ENCODE measurements at places on chromosomes 2 and 18.
A peak's percentile ranks its signal among the peaks of the same experiment; 100 is the strongest.

DNA sequence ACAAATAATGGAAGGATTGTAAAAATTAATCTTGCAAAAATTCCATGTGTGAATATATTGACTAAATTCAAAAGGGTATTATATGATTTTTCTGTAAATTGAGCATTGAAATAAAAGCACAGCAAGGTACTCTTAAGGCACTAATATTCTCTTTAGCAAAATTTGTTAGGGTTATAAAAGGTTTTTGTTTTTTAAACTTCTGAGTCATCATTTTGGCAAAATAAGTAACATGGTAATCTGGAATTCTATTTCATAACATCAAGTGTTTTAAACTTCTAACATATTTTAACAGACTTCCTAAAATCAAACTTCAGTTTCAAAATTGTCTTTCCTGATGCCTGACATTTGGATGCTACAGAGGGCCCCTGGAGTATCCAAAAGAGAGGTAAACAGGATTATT lies 12.5 kb upstream of the INPP4A start:
- no peak for DNase-seq

DNA sequence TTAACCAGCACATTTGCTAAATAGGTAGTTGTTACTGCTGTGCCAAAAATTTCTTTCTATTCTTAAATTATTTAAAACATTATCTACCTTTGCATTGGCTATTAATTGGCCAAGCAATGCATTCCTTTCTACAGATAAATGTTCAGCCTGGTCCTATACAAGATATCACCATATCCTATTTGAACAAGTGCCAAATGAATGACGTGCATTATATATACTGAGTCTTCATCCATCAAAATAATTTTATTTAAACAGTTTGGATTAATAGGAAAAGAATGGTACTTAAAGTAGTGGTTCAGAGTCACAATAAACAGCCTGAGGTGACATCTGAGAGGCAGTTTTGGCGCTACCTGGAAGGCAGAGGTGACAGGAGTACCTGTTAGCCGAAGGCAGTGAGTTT lies 230.1 kb upstream of the EPAS1 start:
- DNase-seq: no peak

- no peak for DNase-seq
Measured at GRCh38 chr18:39480494-39481195, 1915.0 kb upstream of the CELF4 start.

DNA sequence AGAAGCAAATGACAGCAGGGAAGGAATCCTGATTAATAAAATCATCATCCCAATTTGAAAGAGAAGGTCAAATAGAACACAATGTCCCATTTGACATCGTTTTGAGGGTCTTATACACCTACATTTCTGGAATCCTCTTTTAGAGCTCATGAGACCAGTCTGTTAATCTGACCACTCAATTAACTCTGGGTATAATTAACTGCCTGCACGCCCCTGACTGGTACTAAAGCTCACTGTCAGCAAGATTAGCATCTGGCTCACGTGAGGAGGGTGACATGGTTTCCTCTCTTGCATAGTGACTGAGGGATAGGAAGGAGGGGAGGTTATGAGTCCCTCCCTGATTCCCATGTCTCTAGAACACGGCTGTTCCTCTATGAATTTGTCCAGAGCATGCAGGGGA lies 124.3 kb downstream of the ICOS start:
- DNase-seq: no peak

DNA sequence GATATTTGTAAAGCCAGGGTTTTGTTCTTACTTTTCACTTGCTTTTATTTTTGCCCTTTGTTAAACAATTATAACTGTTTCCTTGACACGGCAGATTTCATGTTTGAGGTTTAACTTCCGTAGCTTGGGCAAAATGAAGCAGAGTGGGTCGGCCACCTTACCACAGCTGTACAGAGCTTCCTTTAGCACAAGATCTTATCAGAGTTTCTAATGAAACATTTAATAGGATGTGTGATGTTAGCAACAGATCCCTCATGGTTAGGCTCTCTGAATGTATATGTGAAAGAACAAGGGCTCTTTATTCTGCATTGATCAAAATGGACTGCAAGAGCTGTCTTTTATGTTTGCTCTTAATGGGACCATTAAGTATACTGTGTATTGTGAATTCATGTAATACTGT lies 22.3 kb downstream of the RNF125 start:
- no peak for DNase-seq

- no peak for DNase-seq
Measured at GRCh38 chr2:96103187-96103601, 13.2 kb downstream of the ADRA2B start.

DNA sequence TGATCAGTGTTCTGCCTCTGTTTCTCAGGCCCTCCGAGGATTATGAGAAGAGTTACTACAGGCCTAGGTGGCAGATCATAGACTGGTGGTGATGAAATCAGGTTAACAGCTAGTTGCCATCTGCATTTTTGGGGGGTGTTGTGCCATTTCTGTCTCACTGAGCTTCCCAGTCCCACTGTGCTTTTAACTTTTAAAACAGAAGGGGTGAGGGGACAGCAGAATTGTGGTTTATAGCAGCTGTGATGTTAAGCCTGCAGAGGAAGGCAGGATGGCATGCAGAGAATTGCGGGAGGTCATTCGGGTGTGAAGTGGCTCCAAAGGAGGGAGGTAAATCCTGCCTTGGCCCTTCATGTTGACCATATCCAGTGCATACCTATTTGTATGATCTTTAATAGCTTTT lies 5.0 kb downstream of the CAB39 start:
- DNase-seq: no peak

- DNase-seq: no peak
Measured at GRCh38 chr2:223989206-223989855, 32.1 kb downstream of the MRPL44 start.

DNA sequence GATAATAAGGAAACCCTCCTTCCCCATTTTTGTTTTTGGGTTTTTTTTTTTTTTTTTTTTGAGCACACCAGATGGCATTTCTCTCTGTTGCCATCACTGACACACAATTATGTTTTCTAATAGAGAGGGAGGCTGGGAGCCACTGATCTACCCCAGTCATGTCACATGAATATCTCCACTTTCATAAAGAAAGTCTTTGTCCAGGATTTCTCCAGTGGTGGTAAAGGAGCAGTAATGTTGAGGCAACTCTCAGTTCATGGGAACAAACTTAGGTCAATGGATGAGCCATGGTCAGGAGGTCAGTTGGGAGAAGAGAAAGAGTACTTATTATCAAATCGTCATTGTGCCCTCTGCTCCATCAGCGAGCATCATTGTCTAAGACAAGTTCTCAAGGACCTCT lies 603.7 kb downstream of the ARHGAP15 start:
- peak; percentile 51 for DNase-seq

DNA sequence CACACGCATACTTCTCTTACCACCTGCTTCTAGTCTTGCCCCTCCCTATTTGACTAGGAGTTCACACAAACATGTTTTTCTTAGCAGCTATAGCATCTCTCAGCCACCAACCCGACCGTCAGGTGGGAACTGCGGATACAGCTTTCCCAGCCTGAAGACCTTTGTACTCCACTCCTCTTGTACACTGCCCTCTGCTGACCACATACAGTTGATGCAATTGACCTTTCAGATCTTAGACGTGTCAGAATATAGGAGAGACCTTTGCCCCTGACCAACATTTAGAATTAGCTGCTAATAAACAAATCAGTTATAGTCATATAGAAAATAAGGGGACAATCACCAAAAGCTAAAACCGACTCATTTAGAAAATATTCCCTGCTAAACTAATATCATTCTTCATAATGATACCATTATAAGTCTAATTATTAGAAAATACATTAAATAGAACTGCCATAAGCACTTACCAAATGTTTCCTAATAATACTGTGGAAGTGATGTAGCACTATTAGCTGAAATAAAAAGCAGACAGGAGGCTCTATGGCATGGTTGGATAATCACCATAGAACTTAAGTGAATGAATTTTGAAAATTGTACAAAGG lies 208.4 kb downstream of the RAD51AP2 start:
- peak; percentile 73 for DNase-seq

- DNase-seq: no peak
Measured at GRCh38 chr18:74579496-74580065, 18.1 kb upstream of the ZNF407 start.

DNA sequence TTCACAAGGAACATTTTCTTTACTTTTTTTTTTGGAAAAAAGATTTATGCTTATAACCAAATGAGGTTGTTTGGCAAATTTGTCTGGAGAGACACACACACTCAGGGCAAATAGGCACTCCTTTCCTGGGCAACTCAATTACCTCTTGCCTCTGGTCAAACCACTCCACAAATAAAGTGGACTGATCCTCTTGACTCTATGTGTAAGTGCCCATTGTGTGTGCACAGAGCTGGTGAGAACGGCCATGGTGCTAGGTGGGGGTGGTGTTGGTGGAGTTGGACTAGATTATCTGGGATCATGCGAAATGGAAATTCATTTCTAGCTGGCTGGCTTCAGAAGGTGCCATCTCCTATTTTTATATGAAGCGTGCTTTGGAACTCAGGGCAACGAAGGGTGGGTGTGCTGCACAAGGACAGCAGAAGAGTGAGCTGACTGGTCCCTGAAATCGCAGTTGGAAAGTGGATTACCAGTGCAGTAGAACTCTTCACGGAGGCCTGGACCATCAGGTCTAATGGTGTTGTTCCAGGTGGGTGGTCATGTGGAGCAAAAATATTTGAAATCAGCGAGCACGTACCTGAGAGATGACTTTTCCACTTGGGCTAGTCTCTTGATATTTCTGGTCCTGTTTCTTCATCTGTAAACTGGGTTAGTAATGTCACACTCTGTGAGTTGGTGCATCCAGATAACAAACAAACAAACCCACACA lies 149.9 kb downstream of the RPIA start:
- no peak for DNase-seq

GRCh38 chr2:74481961-74482800 lies 617 bp downstream of the CCDC142 start:
- DNase-seq: peak; percentile 68

DNA sequence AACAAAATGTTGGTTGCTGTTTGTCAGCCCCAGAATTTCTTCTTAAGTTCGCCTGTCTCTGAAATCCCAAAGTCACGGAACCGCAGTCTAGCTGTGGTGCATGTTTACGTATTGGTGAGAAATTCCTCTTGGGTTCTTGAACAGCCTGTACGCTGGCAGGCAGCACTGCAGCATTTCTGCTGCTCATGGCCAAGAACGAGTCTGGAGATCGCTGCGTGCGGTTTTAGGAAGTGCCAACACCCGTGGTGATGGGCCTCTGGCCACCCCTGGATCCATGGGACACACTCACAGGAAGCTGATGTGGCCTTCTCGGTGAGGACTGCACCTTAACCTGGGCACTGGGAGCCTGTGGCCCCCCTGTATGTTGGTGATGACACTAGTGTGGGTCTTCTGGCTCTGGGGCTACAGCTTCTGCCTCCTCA lies 23.7 kb downstream of the ASB1 start:
- DNase-seq: no peak

DNA sequence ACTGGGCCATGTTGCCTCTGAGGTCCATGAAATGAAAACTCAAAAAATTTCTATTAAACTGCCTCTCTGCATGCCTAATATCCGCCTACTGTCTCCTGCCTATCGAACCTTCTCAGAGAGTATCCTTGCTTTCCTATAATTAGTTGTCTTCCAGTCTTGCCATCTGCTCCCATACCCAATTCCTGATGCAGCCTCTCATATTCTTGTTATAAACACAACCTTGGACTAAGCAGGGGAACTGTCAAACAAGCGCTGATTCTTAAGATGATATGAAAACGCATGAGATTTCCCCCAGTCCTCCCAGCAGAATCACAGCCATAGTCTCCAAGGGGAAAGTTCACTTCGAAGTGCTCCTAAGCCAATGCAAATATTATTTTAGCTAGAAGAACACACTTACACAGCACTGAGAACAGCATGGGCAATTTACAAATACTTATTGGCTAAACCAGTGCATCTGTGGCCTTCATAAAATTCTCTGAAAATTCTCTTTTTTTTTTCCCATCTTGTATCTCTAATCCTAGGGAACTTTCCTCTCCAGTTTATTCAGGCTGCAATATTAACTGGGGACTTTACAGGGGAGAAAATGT lies 471.6 kb downstream of the MBD2 start:
- no peak for DNase-seq

GRCh38 chr2:189614585-189614984 lies 34.0 kb upstream of the SLC40A1 start:
- DNase-seq: no peak

DNA sequence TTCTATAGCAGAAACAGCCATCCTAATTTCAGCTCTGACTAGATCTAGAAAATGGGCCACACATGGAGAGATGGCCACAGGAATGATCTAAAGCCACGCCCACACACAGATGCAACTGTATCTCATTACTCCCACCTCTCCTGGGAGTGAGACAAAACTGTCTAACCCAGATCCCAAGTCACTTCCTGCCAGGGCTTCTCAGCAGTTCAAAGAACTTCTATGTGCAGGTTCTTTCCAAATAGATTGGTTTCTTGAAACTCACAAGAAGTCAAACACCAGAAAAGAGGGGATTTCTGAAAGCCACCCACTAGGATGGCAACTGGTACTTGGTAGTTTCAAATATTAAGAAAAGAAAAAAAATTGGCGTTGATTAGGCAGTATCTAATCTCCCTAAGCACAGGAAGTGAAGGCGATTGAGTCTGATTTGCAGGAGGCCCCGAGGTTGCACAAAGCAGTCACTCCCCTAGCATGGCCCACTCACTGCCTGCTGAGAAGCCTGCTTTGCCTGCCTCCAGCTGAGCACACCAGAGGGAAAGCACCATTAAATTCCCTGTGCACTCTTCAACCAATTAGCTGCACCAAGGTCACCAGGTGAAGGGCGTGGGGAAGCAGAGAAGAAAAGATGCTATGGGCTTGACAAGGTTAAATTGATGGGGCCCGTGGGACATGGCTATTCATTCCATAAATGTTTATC lies 51.1 kb downstream of the PAPOLG start:
- peak; percentile 91 for DNase-seq

DNA sequence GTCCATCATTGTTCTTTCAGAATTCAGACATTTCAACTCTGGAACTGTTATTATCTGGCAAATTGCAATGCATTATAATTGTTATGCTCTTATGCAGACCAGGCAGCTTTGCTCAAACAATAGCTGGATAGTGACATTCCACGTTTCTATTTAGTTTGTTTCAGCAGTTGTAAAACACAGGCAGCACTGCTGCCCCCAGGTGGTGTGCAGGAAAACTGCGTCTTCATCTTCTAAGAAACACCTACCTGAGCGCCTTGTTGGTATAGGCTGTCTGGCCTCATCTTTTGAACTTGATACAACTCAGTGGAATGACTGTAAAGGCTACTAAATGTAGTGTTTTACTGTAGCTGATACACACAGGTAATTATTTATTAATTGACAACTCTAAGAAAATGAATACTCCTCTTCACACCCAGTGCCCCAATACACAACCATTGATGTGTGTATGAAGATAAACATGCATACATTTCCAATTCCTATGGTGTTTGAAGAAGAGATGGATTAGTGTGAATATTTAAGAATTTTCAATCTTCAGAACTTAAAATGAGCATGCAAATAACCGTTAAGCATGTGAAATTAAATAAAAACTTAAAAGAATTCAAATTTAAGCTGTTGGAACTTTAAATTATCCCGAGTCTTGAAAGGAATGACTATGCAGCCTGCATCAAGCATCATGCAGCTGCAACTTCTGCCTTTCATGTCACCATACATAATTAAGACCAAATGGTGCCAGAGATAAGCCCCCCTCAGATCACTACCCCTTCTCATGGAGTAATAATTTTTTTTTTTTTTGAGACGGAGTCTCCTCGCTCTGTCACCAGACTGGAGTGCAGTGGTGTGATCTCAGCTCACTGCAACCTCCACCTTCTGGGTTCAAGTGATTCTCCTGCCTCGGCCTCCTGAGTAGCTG lies 85.6 kb downstream of the CD8B2 start:
- peak; percentile 58 for DNase-seq

Measured in suppressor macrophage treated with lipopolysaccharide for 1 hour (primary cell).